Left kidney (tissue), 8 donors: ENCODE measurements at places on chromosomes 11 and 22. TPM values are rescaled to one million over a fixed set of nuclear protein-coding genes. Genes with fewer than 3 reads are reported as not detected.

- no peak for DNase-seq
Observed at GRCh38 chr22:22759371-22759770, 115.0 kb downstream of the GGTLC2 start.

GRCh38 chr22:39731881-39732555, 161.5 kb downstream of the CACNA1I start:
- no peak for DNase-seq

DNA sequence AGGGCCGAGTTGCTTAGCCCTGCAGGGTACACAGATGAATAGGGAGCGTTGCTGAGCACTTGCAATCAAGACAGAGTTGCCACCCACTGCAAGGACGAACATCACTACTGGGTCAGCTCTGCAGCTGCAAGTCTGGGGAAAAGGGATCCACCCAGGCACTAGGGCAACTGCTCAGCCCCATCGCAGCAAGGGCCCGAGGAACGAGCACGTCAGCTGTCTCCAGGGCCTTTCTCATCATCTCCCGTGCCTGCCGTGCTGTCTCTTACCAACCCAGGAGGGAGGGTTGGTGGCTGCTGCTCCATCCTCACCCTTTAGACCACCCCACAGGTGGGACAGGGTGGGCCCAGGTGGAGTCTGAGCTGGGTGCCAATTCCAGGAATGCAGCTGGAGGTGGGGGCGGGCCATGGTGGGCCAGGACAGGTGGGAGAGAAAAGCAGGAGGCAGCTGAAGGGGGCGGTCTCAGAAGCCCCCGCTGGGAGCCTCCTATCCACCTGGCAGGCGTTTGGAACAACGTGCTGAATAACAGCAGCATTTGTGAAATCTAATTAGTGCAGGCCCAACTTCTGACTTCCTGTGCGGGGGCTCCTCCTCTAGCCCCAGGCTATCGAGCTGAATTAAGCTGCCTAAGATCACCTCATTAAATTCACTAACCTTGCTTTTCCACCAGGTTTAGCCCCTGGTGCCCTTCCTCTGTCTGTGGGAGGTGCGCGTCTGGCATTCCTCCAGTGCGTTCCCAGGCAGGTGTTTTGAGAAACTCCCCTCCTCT, 252.5 kb downstream of the ST3GAL4 start:
- no peak for DNase-seq

DNA sequence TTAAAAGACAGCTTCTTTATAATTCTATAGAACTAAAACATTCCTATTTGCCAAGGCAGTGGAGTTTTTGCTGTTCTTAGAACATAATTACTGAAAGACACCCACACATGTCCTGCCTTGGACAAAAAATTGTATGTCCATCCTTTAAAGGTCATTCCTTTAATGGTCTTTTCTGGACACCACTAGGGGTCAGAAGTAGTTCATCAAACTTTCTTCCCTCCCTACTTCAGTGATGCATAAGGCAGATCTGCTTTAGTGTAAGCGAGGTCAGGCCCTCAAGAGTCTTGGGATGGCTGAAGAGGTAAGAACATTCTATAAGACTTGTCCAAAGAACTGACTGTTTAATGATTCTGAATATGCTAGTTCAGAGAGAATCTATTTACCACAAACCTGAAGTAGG, 4.3 kb upstream of the OR51V1 start:
- DNase-seq: peak; percentile 21

The PARVA gene
- polyA plus RNA-seq: 100 TPM

DNA sequence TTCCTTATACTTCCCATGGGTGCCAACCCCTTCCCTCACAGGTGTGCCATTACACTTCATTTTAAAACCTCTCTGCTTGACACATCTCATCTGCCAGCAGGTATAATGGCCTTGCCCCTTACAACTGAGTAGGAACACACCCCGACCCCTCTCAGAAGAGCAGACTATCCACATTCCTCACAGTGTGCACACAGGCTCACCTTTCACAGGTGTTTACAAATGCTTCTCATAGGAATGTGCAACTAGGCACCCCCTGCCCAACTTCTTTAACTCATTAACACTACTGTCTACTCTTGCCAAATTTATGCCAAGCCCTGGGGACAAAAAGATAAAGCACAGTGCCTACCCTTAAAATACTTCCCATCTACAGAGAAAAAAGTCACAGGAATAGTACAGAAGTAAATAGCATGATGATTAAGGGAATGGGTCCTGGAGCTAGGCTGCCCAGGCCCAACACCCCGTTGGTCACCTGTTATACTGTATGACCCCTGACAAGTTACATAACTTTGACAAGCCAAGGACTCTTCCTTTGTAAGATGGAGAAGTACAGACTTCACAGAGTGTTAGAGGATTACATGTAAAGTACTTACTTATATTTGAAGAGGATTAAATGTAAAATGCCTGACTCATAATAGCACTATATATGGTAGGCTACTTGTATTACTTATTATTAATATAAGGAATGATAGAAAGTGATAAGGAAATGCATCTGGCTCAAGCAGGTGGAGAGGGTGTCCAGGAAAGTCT, 15.2 kb downstream of the TRIM3 start:
- no peak for DNase-seq

DNA sequence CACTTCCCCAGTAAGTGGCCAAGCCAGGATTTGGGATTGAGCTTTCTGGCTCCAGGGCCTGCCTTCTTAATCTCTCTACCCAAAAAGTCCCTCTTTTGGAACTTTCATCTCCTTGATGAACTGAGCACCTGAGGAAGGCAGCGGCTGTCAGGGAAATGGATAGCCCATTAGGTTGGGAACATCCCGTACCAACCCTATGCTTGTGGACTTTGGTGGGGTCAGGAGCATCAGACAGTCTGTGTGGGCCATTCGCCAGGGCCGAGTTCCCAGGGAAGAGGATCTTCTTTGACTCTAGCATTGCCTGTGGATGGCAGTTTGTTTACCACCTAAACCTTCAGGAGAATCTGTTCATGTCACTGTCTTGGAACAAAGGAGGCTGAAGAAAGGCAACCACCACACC, 30.2 kb downstream of the ARHGEF17 start:
- no peak for DNase-seq

GRCh38 chr11:35812828-35813227, 131.0 kb upstream of the LDLRAD3 start:
- DNase-seq: peak; percentile 28

DNA sequence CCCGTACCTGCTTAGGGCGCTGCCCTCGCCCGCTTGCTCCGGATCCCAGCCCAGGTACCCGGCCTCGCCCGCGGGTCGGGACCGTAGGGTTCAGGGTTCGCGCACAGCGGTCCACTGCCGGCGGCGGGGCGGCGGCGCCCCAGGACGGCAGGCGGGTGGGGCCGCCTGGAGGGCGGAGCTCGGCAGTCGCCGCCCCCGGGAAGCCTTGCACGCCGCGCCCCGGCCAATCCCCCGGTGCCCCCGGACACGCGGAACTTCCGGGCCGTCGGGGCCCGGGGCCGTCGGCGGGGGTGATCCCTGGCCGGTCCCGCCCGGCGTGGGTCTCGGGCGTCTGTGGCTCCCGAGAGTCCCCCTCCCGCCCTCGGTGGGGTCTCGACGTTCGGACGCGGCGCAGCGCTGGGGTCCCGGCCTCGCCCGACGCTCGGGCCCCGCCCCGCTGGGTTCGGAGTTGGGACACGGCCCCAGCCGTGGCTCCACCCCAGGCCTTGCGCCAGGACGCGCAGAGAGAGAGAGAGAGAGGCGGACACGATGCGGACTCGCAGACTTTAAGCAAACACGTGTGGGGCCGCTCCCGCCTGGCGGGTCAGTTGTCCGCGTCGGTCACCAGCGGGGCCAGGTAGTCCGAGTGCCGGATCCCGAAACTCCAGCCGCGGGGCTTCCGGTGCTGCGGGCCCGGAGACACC, at the start of gene TYMP:
TSS of gene TYMP (minus strand) at position 116 of the 683 bp plus-strand sequence. CDS start 303 bp downstream, outside the sequence.
- no peak for DNase-seq

DNA sequence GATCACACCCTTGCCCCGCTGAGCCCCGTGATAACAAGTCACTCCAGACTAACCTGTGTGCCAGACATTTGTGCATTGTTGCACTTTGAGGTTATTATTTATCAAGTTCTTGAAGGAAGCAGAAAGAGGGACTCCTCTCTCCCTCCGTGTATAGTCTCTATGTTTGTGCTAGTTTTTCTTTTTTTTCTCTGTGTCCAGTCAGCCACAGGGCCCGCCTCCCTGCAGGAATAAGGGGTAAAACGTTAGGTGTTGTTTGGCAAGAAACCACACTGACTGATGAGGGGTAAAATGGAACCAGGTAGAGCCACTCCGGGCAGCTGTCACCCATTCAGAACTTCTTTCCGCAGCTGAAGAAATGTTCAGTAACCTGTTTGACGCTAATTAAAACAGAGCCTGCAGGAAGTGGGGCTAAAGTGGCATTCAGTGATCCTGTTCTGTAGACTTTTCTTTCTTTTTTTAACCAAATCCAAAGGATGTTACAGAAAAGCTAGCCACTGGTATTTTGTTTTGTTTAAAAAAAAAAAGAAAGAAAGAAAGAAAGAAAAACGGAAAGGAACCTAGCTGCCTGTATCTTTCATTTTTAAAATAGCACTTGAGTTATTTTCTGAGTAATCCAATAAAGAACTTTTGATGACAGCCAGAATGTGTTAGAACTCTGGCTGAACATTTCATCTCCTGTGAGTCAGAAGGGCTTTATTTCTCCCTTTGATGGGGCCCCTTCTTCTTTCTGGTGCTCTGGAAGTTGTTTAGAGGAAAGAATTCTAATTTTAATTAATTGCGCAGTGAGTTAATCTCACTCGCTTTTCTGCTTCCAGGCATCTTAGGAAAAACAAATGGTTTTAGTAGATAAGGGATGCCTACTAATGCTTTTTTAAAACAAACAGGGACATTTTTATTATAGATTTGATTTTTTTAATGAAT, 58.2 kb downstream of the COMMD9 start:
- DNase-seq: no peak

GRCh38 chr22:33883961-33884808, 36.1 kb downstream of the LARGE1 start:
- no peak for DNase-seq

The SIAE gene
- polyA plus RNA-seq: 31.5 TPM

The MOV10L1 gene
- 1.2 TPM for polyA plus RNA-seq

The MED19 gene
- 18.2 TPM for polyA plus RNA-seq

- no peak for DNase-seq
Observed at GRCh38 chr11:120633616-120634393, 122.3 kb downstream of the GRIK4 start.

The THOC5 gene
- polyA plus RNA-seq: 42.4 TPM

DNA sequence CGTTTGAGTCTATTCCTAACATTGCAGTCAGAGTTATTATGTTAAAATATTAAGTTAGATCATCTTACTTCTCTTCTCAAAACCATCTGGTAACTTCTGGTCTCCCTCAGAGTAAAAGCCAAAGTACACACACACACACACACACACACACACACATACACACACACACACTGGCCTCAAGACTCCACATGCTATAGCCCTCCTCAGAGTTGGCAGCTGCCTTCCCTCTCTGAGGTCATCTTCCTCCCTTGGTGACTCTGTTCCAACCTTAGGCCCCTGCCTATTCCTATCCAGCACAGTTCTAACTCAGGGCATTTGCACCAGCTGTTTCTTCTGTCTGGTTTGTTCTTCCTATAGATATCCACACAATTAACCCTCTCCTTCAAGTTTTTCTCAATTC, 272.0 kb upstream of the SESN3 start:
- DNase-seq: no peak

GRCh38 chr11:30451167-30451566, 128.3 kb downstream of the ARL14EP start:
- no peak for DNase-seq

The PTGDR2 gene
- polyA plus RNA-seq: 0.17 TPM

The SLC6A5 gene
- 0.47 TPM for polyA plus RNA-seq

- DNase-seq: peak; percentile 56
Observed at GRCh38 chr22:31753005-31753633, 700 bp upstream of the DEPDC5 start.

DNA sequence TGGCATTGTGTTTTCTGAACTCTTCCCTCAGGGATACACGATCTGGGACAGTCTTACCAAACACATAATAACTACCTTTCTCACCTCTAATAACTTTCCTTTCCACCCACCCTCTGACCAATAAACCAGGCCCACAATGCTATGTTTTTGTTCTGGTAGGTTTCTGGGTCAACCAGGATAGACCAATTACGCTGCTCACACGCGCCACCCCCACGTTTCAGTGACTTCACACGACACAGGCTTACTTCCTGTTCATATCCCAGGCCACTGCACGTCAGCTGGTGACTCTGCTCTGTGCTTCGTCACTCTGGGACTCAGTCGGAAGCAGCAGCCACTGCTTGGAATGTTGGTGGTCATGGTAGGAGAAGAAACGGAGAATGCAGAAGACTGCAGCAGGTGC, 2.5 kb downstream of the KRTAP5-4 start:
- DNase-seq: no peak

DNA sequence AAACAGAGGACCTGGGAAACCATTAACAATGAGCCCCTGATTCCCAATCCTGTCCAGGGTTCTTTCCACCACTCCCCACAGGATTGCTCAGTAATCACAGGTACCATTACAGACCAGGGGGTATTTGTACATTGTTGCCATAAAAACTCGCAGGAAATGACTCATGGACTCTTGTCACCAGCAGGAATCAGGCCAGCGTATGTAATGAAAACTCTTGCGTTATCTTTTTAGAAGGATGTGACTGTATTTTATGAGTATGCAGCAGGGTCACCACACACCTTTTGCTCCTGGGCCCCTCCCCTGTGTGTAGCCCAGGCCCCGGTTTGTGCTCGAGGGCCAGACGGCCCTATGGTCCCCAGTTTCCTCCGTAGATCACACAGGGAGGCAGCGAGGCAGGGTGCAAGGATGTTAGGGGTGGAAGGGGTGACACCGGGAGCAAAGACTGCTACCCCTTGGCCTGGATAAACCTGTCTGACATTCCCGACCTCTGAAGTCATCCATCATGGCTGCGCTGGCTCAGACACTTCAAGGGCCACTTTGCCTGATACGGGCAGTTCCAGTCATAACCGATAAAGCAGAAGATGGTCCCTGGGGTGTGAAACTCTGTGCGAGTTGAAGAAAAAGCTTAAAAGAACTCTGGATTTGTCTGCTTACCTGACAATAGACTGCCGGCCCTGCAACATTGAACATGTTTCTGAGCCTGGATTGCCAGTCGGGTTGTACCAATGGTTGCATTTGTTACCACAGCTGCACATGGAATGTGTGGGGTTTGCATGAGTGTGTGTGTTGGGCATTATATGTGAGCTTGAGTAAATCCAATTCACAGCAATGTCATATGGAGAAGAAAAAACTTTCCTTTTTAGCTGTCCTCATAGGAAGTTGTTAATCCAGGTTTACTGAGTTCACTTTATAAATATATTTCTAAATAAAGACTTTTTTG, 56.9 kb downstream of the MICAL2 start:
- DNase-seq: no peak

GRCh38 chr11:130766650-130767565, 149.4 kb downstream of the SNX19 start:
- no peak for DNase-seq

- no peak for DNase-seq
Observed at GRCh38 chr11:38282718-38283117, 1684.7 kb upstream of the RAG2 start.

The PARVG gene
- 2.0 TPM for polyA plus RNA-seq

GRCh38 chr11:95360377-95361075, 129.5 kb upstream of the SESN3 start:
- no peak for DNase-seq

DNA sequence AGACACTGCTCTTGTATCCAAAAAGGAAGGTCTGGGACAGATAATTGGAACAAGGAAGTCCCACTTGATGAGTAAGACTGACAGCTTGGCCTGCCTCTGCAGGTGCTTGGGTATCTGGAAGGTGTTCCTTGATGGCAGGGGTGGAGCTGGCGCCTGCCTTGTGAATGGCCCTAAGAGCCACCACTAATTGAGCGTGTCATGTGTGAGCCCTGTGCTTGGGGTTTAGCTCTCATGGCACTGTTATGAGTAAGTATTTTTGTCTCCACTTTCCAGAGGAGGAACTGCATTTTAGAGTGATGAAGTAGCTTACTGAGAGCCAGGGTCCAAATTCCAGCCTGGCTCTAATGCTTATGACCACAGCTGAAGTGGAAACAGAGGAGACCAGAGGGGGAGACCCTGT, 71.2 kb upstream of the NECTIN1 start:
- no peak for DNase-seq

The C11orf16 gene
- 0.96 TPM for polyA plus RNA-seq
